ENCODE measurements at places on chromosomes 3 and 15. TPM values are rescaled to one million over a fixed set of nuclear protein-coding genes. Genes with fewer than 3 reads are reported as not detected.

DNA sequence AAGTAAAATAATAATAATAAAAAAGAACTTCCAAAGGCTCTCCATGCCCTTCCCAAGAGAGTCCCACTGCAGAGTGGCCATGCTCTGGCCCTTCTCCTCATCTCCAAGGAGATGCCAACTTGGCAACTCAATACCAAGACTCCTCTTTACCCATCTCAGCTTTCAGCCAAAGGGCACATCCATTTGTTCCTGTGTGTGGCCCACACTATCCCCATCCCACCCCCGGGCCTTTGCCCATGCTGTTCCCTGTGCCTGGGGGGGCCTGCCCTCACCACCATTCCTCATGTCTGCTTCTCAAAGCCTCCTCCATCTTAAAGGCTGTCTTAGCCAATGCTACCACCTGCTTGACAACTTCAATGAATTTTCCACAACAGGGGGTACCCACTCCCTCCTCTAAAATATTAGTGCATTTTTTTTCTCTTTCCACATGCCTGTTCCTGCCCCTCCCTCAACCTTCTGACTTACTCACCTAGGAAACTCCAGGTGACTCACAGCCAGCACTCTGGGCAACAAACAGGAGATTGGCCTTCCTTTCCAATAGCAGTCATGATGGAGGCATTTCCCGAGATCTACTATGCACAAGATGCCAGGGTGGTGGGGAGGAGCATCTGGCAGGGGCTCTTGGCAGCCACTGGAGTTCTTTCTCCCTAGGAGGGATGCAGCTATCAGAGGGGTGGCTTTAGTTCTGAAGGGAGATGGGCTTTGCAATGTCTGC, 109.4 kb upstream of the SMAD3 start:
- DNase-seq: no peak

GRCh38 chr15:31483053-31483985, 156.7 kb downstream of the KLF13 start:
- DNase-seq: no peak

The IRAK2 gene
- total RNA-seq: 2.9 TPM

GRCh38 chr3:176683382-176683781, 513.9 kb downstream of the TBL1XR1 start:
- no peak for DNase-seq

GRCh38 chr3:11434563-11435096, 162.4 kb downstream of the ATG7 start:
- DNase-seq: no peak

The RASGRP1 gene
- total RNA-seq: 0.74 TPM

GRCh38 chr3:77134769-77135168, 94.9 kb downstream of the ROBO2 start:
- DNase-seq: no peak

The SH3GL3 gene
- 8.9 TPM for total RNA-seq

The CCDC54 gene
- total RNA-seq: not detected

DNA sequence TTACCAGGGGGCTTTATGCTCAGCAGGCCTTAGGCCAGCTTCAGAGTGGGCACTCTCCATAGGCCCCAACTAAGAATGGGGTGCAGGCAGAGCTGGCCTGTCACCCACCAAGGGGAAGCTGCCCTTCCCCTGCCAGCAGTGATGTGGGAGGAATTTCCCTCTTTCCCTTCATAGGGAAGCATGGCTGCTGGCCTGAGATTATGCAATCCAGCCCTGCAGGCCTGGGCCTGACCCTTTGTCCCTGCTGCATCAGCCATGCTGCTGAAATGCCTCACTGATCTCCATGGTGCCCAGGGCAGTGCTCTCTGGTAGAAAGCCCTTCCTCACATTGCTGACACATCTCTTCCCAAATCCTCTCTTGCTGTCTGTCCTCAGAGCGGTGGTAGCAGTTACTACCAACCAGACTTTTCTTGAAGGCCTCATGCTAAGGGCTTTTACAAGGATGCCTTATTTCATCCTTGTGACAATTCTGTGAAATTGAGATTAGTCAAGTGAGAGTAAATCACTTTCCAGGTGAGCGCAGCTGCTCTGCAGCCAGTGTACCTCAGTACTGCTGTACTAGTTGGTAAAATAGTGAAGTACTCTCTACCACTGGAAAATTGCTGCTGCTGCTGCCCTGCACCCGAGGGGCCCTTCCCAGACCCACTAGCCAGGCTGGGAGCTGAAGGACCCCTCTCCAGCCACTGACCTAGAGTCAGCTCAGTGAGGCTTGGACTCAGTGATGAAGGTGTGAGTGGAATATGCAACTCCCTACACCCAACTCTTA, 33.8 kb downstream of the MRAS start:
- DNase-seq: no peak

The VILL gene
- 16.0 TPM for total RNA-seq

DNA sequence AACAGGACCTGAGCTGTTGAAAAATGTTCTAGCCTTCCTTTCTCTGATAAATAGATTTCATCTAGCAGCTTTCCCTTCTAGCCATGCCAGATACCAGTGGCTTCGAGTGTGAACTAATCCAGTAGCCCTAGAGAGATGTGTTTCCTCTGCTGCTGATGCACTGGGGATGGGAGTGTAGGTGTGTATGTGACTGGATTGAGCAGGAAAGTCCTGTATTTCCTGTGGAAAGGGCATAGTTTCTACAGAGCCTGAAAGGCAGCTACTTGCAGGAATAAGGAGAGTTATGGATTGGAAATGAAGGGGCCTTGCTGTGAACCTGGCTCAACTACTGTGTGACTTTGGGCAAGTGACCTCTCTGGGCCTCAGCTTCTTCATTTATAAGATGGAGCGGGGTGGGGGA, 8.6 kb downstream of the TIMP4 start:
- no peak for DNase-seq

DNA sequence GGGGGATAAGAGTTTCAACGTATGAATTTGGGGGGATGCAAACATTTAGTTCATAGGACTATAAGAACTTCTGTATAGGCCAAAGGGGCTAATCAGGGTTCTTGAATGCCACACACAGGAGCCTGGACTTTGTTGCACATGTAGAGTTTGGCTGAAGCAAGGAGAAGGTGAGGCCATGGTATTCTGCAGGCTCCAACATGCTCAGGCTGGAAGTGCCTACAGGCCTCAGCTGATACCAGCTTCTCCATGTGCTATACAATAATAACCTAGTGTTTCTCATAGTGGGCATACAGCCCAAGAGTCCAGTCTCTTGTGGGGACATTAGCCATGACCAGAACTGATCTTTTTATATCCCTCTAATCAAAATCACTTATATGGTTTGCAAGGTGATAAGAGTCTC, 399.7 kb upstream of the MCTP2 start:
- no peak for DNase-seq

The EPHA3 gene
- 158 TPM for total RNA-seq

DNA sequence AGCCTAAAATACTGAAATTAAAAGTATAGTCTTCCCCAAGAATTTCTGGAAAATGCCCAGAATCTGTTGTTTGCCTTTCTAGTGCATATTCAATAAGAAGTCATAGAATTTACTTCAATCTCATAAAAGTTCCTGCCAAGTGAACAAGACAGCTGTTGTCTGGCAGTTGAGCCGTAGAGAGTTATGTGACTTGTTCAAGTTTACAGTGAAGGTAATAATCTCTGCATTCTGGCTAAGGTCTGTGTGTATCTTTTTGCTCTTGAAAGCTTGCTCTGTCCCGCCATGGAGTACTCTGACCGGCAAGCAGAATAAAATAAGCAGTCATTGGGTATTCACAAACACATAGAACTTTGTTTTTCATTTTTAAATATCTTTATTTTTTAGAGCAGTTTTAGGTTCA, 77.8 kb downstream of the GHSR start:
- DNase-seq: no peak

DNA sequence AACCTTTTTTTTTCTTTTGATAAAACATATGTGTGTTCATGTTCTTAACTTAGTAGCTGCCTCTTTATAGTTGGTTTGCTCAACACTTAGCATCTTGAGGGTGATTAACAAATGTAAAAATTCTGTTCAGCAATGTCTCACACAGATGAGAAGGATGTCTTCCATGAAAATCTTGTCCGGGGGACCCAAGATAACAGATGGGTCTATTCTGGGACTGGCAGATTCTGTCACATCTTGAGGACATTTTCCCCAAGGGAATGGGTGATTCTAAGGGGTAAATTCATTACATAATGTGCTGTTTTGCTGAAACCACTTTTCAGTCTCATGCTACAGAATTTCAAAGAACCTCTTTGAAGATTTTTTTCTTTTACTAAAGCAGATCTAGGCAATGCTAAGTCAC, 342.2 kb downstream of the IGSF11 start:
- DNase-seq: no peak

- no peak for DNase-seq
Measured at GRCh38 chr15:65077981-65078352, 1.4 kb downstream of the KBTBD13 start.

The CYP1A2 gene
- not detected for total RNA-seq

GRCh38 chr15:28128031-28128430, 28.9 kb upstream of the OCA2 start:
- no peak for DNase-seq

The PIERCE2 gene
- 3.8 TPM for total RNA-seq

The SEMA7A gene
- 5.3 TPM for total RNA-seq

The KIF23 gene
- 32.5 TPM for total RNA-seq

DNA sequence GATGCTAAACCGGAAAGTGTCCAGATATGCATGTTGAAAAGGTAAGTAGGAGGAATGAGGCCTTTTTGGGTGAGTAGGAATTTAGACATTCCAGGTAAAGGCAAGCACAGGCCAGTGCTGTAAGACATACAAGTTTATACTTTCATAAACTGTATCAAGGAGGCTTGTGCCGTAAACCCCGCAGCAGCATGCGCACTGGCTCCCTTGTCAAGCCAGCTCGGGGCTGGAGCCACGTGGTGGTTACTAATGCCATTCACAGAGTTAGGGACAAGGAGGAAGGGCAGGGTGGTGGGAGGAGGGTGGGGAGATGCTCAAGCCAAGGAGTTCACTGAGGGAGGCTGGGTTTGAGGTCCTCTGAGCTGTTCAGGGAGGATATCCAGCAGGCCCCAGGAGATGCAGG, 35.8 kb downstream of the PLD1 start:
- no peak for DNase-seq

DNA sequence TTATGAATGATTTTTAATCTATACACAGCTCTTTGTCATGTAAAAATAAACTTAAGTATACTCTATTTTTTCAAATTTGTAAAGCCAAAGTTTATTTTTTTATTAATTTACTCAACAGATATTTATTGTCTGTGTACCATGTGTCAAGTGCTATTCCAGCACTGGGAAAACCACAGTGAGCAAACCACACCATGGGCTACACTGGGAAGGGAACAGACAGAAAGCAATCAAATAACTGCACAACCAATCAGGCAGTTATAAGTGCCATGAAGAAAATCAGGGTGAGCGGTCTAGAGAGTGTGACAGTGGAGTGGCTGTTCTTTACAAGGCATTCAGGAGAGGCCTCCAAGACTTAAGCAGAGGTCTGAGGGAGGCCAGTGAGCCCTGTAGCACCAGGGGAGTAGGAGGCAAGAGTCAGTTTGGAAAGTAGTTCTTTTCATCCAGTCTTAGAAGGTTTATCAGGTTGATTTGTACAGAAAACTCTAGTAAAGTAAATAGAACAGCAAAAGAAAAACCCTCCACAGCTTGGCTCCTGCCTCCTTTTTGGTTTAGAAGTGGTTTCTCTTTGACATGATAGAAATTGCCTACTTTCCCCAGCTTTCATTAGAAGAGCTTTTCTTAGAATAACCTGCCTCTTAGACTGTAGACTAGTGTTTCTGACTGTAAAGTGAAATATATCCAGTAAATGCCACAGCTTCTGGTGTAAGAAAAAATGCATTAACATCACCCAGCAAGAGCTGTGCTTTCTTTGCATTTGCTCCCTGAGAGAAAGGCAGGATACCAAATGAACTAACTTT, 13.7 kb downstream of the EIF2AK4 start:
- no peak for DNase-seq

The NCEH1 gene
- 8.9 TPM for total RNA-seq

- no peak for DNase-seq
Measured at GRCh38 chr3:156341332-156341731, 213.6 kb downstream of the SSR3 start.

The AP3B2 gene
- 2.0 TPM for total RNA-seq
